ENCODE measurements at places on chromosomes 7 and 10.

- DNase-seq, result no peak
Measured at GRCh38 chr7:119482209-119482608, 790.8 kb upstream of the KCND2 start.

DNA sequence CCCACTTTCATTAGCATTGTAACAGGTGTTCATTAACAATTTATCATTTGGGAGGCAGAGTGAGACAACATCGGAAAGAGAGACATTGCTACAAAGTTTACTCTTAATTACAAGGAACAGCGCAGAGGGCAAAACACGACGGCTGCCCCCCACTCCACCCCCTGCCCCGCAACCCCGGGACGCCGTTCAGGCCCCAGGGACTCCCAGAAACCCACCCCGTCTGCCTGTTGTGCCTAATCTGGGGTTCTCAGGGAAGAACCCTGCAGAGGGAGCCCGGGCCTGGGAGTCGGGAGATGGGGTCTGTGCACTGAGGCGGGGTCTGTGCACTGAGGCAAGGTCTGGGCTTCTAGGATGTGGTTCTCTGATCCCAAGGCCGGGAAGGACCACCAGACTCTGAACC lies 25.2 kb downstream of the UNCX start:
- no peak for DNase-seq

GRCh38 chr10:48814933-48815332 lies 124.7 kb downstream of the LRRC18 start:
- DNase-seq, result no peak

GRCh38 chr7:641269-641671 lies 85.2 kb upstream of the DNAAF5 start:
- DNase-seq, result no peak

GRCh38 chr10:79260811-79261740 lies 86.2 kb upstream of the PPIF start:
- no peak for DNase-seq

DNA sequence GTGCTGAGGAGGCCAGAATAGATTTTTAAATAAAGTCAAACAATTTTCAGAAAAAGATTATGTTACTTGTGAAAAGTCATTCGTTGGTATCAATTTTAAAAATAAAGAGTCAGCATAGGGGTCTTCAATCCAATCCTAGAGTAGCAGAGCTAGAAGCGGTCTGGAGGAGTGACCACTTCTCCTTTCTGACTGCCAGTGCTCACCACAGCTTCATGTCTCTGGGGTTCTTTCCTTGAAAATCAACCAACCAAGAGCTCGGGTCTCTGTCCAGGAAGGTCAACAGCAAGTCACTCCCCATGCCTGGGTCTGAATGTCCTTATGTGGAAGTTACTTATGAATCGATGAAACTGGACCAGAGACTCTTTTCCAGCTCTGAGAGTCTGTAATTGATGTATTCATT lies 14.3 kb downstream of the PTPRN2 start:
- DNase-seq, result no peak

DNA sequence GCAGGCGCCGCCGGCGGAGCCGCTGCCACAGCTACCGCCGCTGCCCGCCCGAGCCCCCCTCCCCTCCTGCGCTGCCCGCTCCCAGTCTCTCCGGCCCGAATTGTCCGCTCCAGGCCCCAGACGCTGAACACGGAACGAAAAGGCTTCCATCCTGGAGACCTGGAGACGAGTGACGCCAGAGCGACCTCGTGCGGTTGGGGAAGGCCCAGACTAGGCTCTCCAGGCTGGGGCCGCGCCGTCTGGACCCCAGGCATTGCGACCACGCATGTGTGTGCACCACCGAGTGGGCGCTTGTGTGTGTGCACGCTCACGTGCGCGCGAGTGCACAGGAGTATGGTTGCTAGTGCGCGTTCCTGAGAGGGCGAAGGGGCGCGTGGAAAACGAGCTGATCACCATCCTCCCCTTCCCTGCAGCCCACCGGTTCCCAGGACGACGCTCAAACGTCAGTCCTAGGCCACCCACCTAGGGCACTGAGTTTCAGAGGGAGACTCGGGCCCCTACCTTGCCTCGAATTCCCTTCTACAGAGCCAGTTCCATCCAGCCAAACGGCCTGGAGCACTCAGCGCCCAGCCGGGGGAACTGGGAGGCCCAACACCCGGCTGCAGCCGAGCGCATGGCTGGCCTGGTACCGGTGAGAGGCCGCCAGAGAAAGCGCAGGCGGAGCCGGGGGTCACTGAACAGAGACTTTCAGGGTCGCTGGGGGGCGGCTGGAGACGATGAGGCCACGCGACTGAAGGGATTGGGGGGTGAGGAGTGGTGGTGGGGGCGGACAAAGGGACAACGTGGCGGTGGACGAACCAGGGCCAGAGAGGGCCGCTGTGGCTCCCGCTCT lies 11.6 kb downstream of the LBX1 start:
- DNase-seq, result no peak

- no peak for DNase-seq
Measured at GRCh38 chr7:12957487-12957886, 270.1 kb downstream of the ARL4A start.

GRCh38 chr7:127794551-127794950 lies 142.6 kb downstream of the SND1 start:
- DNase-seq, result no peak

DNA sequence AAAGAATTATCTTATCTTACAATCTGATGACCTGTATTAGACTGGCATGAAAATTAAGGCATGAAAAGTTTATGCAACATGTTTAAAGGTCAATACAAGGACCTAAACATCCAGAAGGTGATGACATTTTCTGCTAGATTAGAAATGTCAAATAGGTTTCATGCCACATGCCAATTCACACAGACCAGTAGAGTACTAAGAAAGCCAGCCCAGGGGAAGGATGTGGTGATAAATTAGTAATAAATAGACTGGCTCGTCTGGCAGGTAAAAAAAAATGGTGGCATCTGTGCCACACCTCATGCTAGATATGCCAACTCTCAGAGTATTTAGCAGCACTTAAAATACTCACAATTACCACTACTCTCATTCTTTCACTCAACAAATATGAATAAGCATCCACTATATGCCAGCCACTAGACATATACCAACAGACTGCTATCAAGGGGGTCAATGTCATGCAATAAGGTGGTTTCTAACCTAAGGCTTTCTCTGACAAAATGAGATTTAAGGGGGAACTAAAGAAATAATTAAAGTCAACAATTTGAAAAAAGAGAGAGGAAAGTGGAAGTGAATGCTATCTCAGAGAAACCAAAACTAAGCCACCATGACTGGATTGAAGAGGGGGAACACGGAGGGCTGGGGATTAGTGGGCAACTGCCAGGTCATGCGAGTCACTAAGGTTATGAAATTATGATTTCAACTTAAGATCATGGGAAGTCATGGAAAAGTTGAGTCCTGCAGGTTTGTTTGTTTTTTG lies 83.5 kb downstream of the SGMS1 start:
- DNase-seq, result no peak

DNA sequence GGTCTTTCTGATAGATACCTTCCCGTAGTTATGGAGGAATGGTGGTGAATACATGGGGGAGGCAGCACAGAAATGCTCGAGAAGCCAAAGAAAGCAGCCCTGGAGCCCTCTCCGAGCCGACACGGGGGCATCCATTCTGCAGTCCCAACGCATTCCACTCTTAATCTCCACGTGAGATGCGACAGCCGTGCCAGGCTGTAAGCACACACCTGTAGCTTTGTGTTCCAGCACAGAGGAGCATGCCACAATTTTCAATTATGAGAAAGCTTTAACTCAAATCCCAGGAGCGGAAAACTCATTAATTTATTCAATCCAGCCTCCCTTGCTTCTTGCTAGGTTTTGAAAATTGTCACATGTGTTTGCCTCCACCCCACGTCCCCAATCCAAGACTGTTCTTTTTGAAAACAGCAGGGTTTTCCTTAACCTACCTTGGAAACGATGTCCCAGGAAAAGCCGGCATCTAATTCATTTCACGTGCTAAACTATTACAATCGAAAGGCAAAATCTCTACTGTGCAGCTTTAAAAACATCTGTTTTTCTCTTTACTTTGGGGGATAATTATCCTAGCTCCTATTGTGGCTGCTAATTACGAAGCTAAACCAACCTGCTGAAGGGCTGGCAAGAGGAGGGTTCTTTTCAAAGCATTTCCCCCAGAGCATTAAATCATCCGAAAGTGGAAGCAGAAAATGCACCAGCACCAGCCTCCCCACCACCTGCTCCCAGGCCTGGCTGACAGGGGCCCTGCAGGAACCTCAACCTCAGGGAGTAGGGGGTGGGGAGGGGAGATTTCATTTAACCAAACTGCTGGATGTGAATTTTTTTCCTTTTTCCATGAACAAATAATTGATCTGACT lies 56.0 kb upstream of the CHST15 start:
- DNase-seq, result no peak

GRCh38 chr10:93445097-93445960 lies 36.8 kb downstream of the MYOF start:
- no peak for DNase-seq

DNA sequence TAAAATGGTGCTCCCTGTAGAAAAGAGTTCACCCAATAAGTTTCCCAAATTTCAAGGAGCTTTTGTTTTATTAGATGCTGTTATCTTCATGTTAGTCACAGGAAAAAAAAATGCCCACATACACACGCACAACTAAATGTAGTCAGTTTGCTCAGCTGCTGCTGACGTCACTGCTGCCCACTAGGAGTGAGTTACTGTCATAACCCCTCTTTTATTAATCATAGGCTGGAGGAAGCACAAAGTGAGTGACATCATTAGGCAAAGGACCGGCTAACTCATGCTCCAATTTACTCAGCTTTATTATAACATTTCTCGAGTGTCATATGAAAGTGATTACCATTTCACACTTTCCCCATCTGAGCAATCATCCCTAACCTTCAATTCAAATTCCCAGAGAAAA lies 6.7 kb upstream of the INHBA start:
- no peak for DNase-seq

DNA sequence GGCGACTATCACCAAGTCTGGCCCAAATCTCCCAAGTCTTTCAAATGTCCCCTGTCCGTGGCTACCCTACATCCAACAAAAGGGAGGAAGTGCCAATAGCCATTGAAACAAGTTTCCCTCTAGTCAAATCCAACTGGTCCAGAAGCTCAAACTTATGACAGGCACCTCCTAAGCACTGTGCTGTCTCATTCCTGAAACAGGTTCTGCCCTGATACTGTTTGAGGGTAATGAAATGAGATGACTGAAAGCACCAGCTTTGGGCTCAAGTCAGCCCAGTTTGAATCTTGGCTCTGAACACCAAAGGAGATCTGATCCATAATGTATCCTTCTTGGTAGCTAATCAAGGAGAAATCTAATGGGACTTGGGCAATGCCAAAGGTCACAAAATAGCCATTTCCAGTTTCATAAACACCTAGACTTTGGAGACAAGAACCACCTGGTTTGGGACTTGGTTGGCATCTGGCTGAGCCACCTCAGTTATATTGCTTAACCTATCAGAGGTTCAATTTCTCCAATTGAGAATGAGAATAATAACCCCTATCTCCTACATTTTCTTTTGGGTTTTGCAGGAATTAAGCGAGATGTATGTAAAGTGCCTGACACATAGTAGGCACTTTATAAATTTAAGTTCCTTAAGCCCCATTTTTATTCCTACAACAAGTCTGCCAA lies 34.7 kb upstream of the ARID5B start:
- DNase-seq, result no peak

DNA sequence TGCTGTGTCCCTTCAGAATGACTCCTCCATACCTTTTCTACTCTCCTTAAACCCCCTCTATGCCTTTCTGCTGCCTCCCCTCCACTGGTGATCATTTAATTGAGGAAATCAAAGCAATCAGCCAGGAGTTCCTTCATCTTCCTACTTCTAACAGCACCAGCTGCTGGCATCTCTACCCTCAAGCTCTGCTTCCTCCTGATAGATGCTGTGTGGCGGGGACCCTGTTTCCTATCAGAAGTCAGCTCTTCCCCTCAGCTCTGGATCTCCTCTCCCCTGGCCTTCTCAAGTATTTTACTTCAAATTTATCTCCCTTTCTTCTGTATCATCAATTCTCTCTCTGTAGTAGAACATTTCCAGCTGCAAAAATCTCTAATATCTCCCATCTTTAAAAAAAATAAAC lies 183.7 kb downstream of the ELMO1 start:
- DNase-seq, result no peak

GRCh38 chr7:28390426-28390825 lies 21.9 kb upstream of the CREB5 start:
- DNase-seq, result no peak

- peak; percentile 68 for DNase-seq
Measured at GRCh38 chr7:26376175-26376917, 84.7 kb downstream of the SNX10 start.

- no peak for DNase-seq
Measured at GRCh38 chr10:126889421-126889820, 15.8 kb upstream of the DOCK1 start.

All from stimulated activated effector memory CD8-positive, alpha-beta T cell treated with anti-CD3 and anti-CD28 coated beads, Interleukin-12 subunit alpha, Interleukin-12 subunit beta, amount 100 ng/mL, for 72 hours (primary cell).